ENCODE measurements at places on chromosomes 12 and 14.

DNA sequence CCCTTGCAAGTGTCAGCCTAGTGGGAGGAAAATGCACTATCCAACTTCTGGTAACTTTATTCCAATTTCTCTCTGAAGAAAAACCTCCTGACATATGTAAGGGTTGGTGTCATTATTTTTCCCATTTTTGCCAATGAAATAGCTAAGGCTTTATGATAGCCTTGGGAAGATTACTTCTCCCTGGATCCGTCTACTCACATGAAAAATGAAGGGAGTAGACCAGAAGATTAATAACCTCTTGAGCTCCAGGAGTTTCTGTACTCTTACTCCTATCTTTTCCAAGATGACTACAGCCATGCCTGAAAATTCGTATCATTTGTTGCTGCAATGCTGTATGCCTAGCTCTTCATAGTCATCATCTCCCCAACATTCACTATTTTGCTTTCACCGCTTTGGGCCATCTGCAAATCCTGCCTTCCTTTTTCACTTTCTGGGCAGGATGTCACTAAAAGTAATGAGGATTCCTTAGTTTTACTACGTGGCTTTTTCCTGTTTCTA lies 18.8 kb downstream of the TC2N start:
- no peak for DNase-seq

- no peak for DNase-seq
Measured at GRCh38 chr12:46839232-46839631, 13.4 kb upstream of the SLC38A4 start.

DNA sequence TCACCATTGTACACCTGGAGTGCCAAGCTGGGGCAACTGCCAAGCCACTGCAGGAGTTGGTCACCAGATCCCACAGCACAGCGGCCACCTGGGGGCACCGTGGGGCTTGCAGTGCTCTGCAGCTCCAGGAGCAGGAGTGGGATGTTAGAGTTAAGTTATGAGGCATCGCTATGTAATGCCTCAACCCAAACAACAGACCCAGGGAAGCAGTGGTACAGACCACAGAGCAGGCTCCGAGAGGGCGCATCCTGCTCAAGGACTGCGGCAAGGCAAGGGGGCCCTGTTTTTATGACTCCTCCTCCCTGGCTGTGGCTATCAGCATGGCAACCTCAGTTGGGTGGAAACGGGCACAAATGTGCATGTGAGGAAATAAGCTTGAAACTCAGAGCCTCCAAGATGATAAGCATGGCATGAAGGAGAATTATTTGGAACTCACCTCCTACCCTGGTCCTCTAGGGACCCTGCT lies 63.1 kb downstream of the ARL6IP4 start:
- peak; percentile 44 for DNase-seq

DNA sequence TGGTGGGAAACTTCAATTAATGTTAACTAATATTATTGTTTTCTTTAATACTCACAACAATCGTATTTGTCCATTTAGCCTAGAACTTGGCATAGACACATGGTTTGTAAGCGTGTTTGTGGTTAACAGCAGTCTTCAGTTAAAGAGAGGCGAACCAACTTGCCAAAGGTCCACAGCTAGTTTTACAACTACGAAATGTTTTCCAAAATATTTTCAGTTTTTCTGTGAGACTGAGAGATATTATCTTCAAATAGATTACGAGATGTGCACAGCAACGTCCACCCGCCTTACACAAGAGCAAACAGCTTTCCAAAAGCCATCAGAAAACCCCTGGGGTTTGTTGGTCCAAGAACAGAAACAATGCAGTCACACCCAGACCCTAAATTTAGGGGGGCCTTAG lies 58.6 kb upstream of the RASSF3 start:
- DNase-seq = no peak

DNA sequence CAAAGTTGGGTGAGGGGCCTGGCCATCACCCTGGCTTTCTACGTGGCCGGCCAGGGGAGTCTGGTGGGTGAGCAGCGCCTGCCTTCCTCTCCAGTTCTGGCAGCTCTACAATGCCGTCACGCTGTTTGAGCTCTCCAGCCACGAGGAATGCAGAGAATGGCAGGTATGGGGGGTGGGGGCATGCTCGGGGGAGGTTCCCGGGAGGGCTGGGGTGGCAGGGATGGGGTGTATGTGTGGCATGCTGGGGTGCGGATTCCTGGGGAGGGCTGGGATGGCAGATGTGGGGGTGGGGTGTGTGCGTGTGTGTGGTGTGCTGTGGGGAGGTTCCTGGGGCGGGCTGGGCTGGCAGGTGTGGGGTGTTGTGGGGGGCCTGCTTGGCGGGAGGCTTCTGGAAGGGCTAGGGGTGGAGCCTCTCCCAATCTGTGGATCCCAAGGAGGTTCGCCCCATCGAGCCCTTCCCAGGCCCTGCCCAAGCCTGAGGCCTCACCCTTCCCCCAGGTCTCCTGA lies 18.5 kb downstream of the RHOF start:
- no peak for DNase-seq

DNA sequence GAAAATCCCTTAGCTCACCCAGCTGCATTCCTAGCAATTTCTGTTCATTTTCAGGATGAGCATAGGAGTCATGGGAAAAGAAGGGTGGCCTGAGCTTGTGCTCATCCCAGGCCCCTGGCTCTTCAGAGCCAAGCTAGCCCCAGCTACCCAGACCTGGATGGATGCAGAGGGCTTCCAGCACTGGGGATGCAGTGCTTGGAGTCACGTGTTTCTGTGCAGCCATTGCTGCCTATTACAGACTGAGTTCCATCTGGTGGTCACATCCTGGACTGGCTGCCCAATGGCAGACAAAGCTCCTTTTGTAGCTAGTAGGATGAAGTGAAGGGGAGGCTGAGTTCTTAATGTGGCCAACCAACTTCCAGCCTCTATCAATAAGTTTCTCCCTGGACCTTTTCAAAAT lies 54.2 kb upstream of the JDP2 start:
- no peak for DNase-seq

DNA sequence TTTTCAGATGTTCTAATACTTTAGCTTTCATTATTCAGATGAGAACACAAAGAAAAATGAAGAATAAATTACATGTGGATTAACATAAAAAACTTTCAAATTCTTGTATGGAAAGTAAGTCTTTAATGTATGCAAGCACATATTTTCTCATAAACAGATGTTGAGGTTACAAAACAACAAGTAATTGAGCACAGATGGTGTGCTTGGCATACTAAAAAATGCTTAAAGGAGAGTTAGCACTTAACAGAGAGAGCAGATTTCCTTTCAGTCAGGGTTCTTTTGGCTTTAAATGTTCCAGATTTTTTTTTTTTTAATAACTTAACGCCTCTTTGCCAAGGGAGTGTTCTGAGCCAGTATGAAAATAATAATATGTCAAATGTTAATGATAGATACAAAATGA lies 96.0 kb downstream of the RASSF9 start:
- DNase-seq = no peak

- DNase-seq = no peak
Measured at GRCh38 chr12:112870267-112870980, 36.3 kb upstream of the OAS1 start.
